ENCODE measurements at places on chromosomes 16 and 17. TPM values are rescaled to one million over a fixed set of nuclear protein-coding genes. Genes with fewer than 3 reads are reported as not detected.

GRCh38 chr16:4746215-4746614 lies 11.9 kb downstream of the DNAAF8 start:
- no peak for DNase-seq

DNA sequence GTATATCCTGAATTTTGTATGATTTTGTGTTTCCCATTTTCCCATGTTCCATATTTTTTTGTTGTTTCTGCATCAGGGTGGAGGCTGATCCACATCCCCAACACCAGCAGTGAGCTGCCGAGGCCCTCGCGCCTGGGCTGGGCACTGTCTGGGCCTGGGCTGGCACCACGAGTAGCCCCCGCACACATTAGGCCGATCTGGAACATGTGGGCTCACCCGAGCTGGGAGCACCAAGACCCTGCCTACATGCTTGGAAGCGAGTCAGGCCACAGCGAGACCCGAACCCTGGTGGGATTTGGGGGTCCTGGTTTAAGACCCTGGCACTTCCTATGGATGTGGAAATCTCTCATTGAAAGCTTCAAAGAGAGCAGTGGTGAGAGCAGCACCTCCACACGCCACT lies 8.5 kb downstream of the KCTD5 start:
- no peak for DNase-seq

- no peak for DNase-seq
These were observed 7.5 kb upstream of the KRT17 start for GRCh38 chr17:41631898-41632285.

GRCh38 chr17:57814421-57814820 lies 35.4 kb downstream of the MRPS23 start:
- no peak for DNase-seq

Gene CCL5
- not detected for total RNA-seq

Gene PPL
- 0.82 TPM for total RNA-seq

Gene SLC16A5
- total RNA-seq: 1.2 TPM

GRCh38 chr17:39774047-39774446 lies 36.3 kb downstream of the GRB7 start:
- no peak for DNase-seq

- DNase-seq: no peak
These were observed 36.0 kb downstream of the PGS1 start for GRCh38 chr17:78414178-78415162.

Gene RASD1
- total RNA-seq: 11.0 TPM

Gene SP6
- total RNA-seq: not detected

Gene KRTAP16-1
- total RNA-seq: not detected

GRCh38 chr17:31167111-31167510 lies 72.3 kb downstream of the NF1 start:
- no peak for DNase-seq

- DNase-seq: no peak
These were observed 46.4 kb downstream of the TNFRSF13B start for GRCh38 chr17:16925461-16926060.

Gene AOC2
- 0.41 TPM for total RNA-seq

GRCh38 chr16:19751478-19752385 lies 33.7 kb downstream of the IQCK start:
- no peak for DNase-seq

DNA sequence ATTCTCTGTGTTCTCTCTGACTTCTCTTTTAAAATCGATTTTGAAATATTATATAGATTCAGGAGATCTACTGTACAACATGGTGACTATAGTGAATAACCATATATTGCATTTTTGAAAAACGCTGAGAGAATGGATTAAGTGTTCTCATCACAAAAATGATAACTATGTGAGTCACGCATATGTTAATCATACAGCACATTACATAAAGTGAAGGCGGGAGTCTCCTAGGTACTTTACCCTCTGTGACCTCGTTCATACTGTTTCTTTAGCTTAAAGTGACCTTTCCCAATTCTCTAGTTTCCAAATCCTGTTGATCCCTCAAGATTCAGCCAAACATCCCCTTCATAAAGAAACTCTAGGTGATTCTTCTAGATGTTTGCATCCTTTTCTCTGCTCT lies 3.1 kb upstream of the KRTAP3-2 start:
- DNase-seq: no peak

Data from frontal cortex (tissue), 4 donors.